ENCODE measurements at places on chromosomes 4 and X.

GRCh38 chrX:6228720-6229119 is at the start of gene NLGN4X:
Gene NLGN4X (minus strand): TSS chrX:6228867. CDS start chrX:6151466, 77,401 bp downstream.
- DNase-seq = no peak

GRCh38 chr4:139282721-139283075 is 2.7 kb upstream of the MGARP start:
- no peak for DNase-seq

- peak; percentile 34 for DNase-seq
Observed at GRCh38 chr4:8745005-8745790, 126.4 kb downstream of the HMX1 start.

DNA sequence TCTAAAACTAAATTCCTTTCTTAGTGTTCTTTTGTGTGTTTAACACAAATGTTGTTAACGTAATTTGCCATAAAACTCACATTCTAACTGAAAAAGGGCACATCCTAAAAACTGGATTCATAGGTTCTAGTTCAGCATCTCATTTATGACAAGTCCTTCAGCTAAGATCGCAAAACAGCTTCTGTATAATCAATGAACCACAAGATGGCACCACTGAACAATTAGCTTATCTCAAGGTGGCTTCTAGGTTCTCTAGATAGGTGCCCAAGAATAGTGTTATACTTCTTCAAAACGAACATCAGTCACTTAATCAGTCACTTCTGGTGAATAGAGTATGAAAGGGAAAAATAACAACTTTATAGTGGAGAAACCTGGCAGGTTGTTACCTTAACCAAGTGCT is 54.3 kb downstream of the NRK start:
- no peak for DNase-seq

DNA sequence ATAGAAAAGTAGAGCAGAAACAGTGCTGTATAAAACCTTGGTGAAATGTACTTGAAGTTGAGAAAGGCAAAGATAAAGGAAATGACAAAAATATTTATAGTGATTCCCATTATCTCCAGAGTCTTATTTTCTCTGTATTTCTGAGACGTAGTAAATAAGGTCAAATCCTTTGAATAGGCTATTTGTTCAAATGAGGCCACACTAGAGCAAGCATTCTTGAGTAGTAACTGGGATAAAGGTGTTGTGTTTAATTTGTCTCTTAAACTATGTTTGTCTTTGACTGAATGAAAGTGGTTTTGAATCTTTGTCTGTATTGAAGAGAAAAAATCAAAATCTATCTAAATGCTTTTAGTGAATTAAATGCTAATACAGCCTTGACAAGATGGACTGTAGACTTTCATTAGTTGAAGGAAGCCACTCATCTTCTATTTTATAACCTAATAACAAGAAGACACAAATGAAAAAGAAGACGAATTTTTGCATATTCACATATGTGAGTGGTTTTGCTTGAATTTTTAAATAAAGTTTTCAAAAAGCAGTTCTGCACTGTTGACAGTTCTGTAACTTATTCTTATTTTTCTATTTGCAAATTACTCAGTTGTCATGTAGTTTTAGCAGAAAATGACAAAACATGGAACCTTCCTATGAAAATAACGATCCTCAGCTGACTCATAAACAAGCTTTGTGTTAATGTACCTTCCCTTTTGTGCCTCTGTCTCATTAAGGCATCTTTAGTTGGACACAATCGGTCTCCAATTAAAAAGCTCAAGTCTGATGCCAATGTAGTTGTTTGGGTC is 94.8 kb upstream of the PCDH18 start:
- no peak for DNase-seq

DNA sequence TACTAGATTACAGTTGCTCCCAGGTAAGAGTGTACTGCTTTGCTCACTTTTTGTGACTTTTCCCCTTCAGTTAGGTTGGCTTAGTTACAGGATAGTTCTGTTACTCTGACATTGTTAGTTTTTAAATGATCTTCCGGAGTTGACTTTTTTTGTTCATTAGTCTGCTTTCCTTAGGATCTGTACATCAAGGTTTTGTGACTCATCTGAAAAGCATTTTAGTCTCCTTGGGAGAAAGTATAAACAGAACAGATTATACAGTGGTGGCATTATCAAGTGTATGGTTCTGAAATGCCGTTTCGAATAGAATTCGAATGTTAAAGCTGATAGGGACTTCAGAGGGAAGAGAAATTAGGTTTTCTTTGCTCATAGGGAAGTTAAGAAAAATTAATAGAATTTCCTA is 63.3 kb downstream of the USP9X start:
- no peak for DNase-seq

DNA sequence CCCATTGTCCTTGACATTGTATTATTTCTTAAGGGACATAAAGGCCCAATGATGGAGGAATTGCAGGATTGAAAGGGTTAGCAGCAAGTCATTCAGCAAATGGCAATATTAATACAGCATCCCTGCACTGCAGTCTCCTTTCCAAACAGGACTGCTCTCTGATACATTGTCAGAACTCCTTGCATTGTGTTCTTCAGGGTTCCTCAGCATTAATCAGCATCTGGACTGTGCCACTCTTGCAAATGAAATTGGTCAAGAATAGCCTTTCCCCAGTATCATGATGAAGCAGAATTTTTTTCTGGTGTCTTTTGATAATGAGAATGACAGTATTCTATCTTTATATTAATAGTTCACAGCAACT is 272.6 kb upstream of the HAND2 start:
- no peak for DNase-seq

- DNase-seq = no peak
Observed at GRCh38 chrX:121179972-121180371, 132.6 kb downstream of the GLUD2 start.

- no peak for DNase-seq
Observed at GRCh38 chr4:128951316-128951715, 141.8 kb downstream of the JADE1 start.

DNA sequence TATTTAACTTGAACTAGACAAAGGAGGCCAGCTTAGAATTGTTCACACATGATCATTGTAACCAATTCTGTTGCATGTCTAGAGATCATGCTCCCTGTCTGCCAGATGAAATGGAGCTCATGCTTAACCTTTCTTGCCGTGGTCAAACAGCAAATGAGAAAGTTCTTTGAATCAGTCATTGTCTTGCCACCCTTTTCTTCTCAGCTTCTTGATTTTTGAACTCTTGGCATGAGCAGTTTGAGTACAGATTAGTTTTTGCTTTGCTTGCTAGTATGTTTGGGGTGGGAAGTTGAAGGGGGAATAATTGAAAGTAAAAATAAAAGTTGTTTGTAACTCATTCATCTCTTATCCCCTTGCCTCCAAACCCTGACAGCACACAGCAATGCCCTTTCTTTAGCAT is 4.7 kb downstream of the MTM1 start:
- DNase-seq = no peak

DNA sequence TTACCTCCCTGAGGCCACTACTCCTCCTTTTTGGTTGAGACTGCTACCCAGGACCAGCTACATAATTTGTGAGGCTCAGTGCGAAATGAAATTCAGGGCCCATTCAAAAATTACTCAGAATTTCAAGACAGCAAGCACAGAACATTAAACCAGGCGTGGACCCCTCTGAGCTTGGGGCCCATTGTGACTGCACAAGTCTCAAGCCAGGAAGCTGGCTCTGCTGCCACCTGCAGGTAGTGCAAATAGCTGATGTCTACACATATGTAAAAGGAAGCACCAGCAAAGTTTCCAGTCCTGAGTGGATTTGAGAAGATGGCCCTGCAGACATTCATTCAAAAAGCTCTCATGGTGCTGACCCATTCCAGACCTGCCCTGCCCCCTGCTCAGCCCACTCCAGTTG is 213.4 kb upstream of the LNX1 start:
- DNase-seq = no peak

GRCh38 chr4:26048950-26049349 is 134.9 kb downstream of the SMIM20 start:
- DNase-seq = peak; percentile 49

GRCh38 chrX:49309401-49309981 is 6.0 kb downstream of the GAGE10 start:
- DNase-seq = no peak
